Dorsolateral prefrontal cortex (tissue), 122 donors: ENCODE measurements at places on chromosomes 1 and 21. TPM values are rescaled to one million over a fixed set of nuclear protein-coding genes. Genes with fewer than 3 reads are reported as not detected.

The VTCN1 gene
- total RNA-seq, result not detected

DNA sequence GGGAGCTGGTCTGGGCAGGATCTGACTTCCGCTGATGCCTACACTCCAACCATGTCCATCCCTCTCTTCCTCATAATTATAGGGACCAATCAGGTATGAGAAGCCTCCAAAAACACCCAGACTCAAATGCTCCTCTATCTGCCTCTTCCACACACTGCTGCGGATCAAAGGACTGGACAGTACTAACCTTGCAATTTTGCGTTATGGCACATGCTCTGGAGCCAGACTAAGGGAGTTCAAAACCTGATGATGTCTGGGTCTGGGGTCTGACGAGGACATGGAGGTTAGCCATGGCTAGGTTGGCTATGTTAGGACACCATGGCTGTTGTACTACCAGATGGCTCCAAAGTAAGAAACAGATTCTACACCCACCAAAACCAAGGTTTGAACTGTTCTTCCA is 10.3 kb downstream of the GPN2 start:
- DNase-seq, result no peak

- no peak for DNase-seq
Observed at GRCh38 chr1:243842161-243842560, 7.9 kb downstream of the AKT3 start.

The FCRL5 gene
- not detected for total RNA-seq

GRCh38 chr1:37354876-37355650 is 119.3 kb upstream of the ZC3H12A start:
- DNase-seq, result no peak

DNA sequence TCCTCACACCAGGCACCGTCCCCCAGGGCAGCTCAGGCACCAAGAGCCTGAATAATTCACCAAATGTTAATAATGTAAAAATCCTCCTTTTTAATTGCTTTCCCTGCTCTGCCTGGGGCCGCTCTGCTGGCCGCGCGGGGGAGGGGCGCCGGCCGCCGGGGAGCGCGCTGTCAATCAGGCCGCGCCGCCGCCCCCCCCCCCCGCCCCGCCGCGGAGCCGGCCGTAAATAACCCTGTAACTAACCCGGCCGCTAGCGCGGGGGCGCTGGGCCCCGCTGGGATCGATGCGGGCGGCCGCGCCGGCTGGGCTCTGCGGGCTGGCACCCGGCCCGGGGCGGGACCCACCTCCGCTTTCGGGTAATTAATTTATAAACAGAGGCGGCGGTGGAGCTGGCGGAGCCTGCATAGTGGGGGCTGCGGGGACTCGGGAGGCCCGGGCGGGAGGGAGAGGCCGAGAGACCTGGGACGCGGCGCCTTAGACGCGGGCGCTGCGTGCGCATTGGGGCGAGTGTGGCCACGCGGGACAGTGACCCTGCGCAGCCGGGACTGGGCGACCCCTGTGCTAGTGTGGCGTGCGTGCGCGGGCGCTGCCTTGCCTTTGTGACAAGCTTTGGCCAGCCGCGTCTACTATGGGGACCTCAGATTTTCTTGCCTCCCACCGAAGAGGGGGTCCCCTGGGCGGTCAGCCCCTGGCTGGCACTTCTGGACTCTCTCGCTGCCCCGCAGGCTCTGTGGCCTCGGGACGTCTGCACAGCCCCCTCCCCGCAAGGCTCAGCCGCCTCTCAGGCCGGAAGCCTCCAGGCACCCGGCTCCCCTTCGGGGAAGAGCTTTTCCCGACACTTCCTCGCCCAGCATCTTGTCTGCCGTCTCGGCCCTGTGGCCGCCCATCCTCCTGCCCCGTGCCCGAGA is 16.6 kb downstream of the SAMD11 start:
- DNase-seq, result no peak

DNA sequence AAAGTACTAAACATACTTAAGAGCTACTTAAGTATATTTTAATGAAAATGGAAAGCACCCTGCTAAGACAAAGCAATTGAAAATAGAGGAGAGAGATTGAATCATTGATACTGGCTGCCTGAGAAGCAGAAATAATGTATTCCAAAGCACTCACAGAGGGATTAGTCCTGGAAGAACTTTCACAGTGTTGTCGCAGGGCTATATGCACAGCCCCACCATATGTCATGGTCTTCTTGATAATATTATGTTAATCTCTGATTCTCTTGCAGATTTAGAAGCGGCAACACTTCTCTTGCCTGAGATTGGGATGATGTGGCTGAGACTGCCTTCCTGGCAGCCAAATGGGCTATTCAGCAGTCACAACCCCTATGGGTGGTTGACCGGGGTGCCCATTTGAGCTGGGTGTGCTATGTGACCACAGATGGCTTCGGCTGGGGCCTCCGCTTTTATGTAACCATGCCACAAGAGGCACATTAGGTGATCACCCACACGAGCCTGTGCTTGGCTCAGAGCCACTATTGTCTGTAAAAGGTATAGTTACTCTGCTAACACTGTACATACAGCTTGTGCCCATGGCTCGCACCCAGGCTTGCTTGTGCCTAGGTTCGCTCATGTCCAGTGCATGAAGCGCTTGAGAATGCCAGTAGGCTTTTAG is 152.2 kb upstream of the SGIP1 start:
- no peak for DNase-seq

DNA sequence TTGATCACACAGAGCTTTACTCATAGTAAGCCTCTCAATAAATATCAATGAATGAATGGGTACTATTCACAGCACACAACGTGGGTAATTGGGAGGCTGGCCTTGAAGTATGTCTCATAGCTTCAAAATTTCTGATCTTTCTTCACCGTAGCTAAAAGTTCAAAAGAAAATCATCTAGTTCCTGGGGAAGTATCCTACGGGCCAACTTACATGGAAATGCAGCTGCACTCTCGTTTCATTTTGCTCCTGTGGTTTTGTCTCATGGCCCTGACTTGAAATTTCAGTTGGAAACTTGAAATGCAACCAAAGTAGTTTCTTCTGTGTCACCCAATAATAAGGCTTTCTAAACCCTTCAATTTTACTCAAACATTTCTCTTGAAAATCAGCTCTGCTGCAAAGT is 76.1 kb upstream of the CNIH3 start:
- no peak for DNase-seq

GRCh38 chr1:170545476-170545875 is 13.5 kb downstream of the GORAB start:
- DNase-seq, result no peak

The FMO5 gene
- total RNA-seq, result 13.1 TPM

DNA sequence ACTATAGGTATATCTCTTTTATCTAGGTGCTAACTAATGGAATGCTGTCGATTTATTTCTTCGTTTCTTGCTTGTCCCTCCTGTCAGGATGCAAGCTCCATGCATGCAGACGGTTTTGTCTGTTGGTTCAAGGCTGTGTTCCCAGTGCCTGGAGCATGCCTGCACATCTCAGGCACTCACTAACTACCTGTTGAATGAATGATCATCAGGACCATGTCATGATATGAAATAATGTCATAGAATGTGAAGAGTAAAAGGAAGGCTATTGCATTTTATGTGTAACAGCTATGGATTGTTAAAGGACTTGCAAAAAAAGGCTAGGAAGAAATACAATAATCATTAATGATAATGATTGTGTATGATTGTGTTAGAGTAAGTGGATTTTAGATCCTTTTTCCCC is 4.2 kb downstream of the GPR25 start:
- no peak for DNase-seq

The RCOR3 gene
- total RNA-seq, result 75.4 TPM

The RXRG gene
- total RNA-seq, result 5.6 TPM

GRCh38 chr21:44312716-44313115 is 12.9 kb downstream of the PFKL start:
- DNase-seq, result no peak

- no peak for DNase-seq
Observed at GRCh38 chr1:31238986-31239613, 587 bp downstream of the NKAIN1 start.

The GBP4 gene
- total RNA-seq, result 9.0 TPM

GRCh38 chr1:21823206-21823979 is 11.3 kb downstream of the LDLRAD2 start:
- DNase-seq, result no peak

The PRDM16 gene
- 18.0 TPM for total RNA-seq
